ENCODE measurements at places on chromosomes 3 and 15. TPM values are rescaled to one million over a fixed set of nuclear protein-coding genes. Genes with fewer than 3 reads are reported as not detected.

ISLR2 gene
- total RNA-seq = not detected

LRRIQ4 gene
- under 0.01 TPM for total RNA-seq

DNAH12 gene
- total RNA-seq = 0.13 TPM

HACL1 gene
- total RNA-seq = 31.2 TPM

ATP13A5 gene
- total RNA-seq = not detected

LRRC34 gene
- 6.1 TPM for total RNA-seq

SYNPR gene
- total RNA-seq = not detected

MAP6D1 gene
- total RNA-seq = 1.3 TPM

TMEM207 gene
- total RNA-seq = not detected

TRIM71 gene
- not detected for total RNA-seq

CEP19 gene
- 3.5 TPM for total RNA-seq

CLDN18 gene
- under 0.01 TPM for total RNA-seq

PAK6 gene
- total RNA-seq = not detected

OR4F6 gene
- not detected for total RNA-seq

ONECUT1 gene
- not detected for total RNA-seq

TIGIT gene
- total RNA-seq = not detected

PLXNA1 gene
- 62.9 TPM for total RNA-seq
